ENCODE measurements at places on chromosomes 16 and 17. TPM values are rescaled to one million over a fixed set of nuclear protein-coding genes. Genes with fewer than 3 reads are reported as not detected.

The EFNB3 gene
- total RNA-seq: not detected

The TP53TG3F gene
- not detected for total RNA-seq

The NPTX1 gene
- total RNA-seq: 29.5 TPM

The ZNF385C gene
- total RNA-seq: not detected

The EVI2B gene
- 63.9 TPM for total RNA-seq

The TNK1 gene
- 1.2 TPM for total RNA-seq

The MEOX1 gene
- total RNA-seq: 9.0 TPM

The NUPR1 gene
- total RNA-seq: not detected

The C16orf96 gene
- 0.16 TPM for total RNA-seq

The DPEP1 gene
- not detected for total RNA-seq

The FNDC8 gene
- not detected for total RNA-seq

The PHOSPHO1 gene
- total RNA-seq: not detected
